ENCODE measurements at places on chromosomes 6 and 20.

DNA sequence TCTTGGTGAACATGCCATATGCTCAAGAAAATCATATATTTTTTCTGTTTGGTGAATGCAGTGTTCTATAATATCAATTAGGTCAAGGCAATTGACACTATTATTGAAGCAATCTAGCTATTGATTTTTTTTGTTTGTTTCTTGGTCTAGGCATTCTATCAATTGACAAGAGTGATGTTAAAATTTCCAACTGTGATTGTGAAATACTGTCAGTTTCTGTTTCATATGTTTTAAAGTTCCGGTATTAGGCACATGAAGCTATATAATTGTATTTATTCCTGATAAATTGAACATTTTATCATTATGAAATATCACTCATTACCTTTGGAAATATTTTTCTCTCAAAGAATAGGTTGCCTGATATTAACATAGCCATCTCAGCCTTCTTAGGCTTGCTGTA is 653.4 kb downstream of the HDGFL1 start:
- no peak for DNase-seq

DNA sequence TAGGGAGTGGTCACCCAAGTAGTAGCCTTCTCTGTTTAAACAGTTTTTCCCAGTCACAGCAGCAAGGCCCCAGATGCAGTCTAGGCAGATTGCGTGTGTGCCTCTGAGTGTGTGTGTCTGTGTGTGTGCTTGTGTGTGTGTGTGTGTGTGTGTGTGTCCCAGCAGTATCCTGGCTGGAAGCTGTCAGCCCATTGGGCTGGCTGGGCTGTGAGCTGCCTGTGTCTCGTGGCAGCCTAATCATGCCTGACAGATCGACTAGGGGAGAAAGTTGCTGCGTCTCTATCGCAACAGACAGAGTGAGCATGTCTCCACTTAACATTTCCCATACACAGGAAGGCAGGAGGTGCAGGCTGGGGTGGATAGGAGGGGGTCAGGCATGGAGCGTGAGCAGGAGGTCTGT is 42.9 kb upstream of the LRFN2 start:
- DNase-seq: no peak

GRCh38 chr6:113719064-113719463 is 138.1 kb upstream of the MARCKS start:
- DNase-seq: no peak

GRCh38 chr6:114432400-114432799 is 89.6 kb upstream of the HS3ST5 start:
- DNase-seq: no peak

GRCh38 chr6:140774080-140774505 is 1358.6 kb upstream of the GJE1 start:
- DNase-seq: no peak

- no peak for DNase-seq
Measured at GRCh38 chr6:5541025-5541424, 279.7 kb downstream of the FARS2 start.

- DNase-seq: peak; percentile 71
Measured at GRCh38 chr20:44911264-44911921, 1.5 kb downstream of the PABPC1L start.

GRCh38 chr6:1724616-1725015 is 114.9 kb downstream of the FOXC1 start:
- DNase-seq: no peak

- DNase-seq: no peak
Measured at GRCh38 chr6:43735642-43736199, 34.3 kb upstream of the VEGFA start.

DNA sequence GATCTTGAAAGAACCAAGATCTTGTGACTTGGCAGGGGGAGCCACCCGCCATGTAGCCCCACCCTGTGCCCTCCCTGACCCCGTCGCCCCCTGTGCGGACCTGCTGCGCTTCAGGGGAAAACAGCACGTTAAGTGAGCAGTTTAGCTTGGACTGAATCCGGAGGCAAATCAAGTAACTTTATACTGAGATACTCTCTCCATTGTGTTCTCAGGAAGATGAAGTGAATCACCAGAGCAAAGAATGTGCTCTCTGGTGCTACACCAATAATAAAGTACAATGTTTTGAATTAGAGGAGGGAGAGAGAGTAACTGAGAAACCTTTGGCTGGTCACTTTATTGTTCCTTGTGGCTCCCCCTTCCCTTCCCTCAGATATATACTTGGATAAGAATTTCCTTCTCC is 83.4 kb downstream of the TXNDC5 start:
- no peak for DNase-seq

DNA sequence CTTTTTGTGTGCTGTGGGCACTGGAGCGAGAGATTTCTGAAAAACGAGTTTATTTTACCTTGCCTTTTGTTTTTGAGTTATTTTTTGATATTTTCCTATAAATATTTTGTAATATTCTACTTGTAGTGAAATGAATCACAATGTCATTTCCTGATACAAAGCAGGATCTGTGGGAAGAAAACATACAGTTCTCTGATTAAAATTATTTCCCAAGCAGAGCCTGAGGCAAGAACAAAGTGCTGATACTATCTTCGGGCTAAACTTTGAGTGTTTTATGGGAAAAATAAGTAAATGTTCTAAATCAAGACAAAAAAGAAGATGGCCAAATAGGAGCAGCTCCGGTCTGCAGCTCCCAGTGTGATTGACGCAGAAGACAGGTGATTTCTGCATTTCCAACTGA is 33.7 kb upstream of the ELOVL5 start:
- no peak for DNase-seq

- no peak for DNase-seq
Measured at GRCh38 chr20:58349570-58349969, 39.5 kb upstream of the VAPB start.

GRCh38 chr6:144978208-144978607 is 693.1 kb downstream of the UTRN start:
- DNase-seq: no peak

- no peak for DNase-seq
Measured at GRCh38 chr6:133697666-133698065, 191.2 kb upstream of the TCF21 start.

- no peak for DNase-seq
Measured at GRCh38 chr6:85462673-85463072, 12.8 kb downstream of the NT5E start.

DNA sequence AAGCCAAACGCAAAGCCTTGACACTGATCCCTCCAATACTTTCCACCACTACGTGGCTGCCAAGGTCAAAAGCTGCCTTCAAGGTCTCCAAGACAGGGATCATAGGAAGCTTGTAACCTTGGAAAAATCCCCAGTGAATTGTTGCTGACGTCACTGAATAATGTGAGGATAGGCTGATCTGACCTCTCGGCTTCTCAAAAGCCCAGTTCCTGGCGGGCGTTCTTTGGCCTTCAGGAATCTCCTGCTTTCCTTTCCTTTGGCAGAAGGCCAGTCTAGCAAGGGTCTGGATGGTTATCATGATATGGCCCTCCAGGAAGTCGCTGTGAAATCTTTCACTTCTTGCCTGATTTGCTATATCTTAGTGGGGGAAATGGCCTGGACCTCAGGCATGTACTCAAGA is 61.4 kb upstream of the TNFAIP3 start:
- no peak for DNase-seq

DNA sequence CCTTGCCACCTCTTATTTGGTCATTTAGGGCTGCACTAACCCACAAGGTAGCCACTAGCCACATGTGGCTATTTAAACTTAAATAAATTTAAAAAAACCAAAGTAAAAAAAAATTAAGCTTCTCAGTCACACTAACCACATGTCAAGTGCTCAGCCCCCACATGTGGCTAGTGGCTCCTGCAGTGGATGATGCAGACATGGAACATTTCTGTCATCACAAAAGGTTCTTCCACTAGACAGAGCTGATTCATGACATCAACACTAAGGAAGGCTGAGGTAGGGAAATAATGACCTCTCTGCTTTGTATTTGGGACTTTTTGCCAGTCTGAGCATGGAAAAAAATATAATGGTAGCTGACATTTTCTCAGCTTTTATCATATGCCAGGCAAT is 173.0 kb upstream of the FERMT1 start:
- DNase-seq: no peak

- DNase-seq: no peak
Measured at GRCh38 chr20:43549416-43550065, 9.3 kb upstream of the SGK2 start.

GRCh38 chr6:89618026-89618425 is 20.5 kb downstream of the LYRM2 start:
- peak; percentile 24 for DNase-seq

- DNase-seq: no peak
Measured at GRCh38 chr6:152952866-152953509, 29.9 kb downstream of the FBXO5 start.

- no peak for DNase-seq
Measured at GRCh38 chr6:137159912-137160311, 13.5 kb downstream of the IL22RA2 start.

DNA sequence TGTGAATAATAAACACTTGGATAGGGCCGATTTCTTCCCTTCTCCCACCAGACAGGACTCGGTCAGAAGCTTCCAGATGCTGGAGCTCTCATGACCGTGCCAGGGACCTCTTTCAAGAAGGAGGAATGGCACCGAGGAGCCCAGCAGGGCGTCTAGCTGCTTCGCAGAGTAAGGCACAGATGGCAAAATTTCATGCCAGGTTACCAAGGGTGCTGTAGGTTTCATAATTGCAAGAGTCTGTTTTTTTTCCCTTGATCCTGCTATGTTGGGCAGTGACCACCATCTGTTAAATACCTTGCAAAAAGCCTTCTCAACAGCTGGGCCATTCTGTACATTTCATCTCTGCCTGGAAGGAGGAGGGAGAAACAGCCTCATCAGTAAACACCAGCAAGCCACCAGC is 111.8 kb downstream of the EDN3 start:
- DNase-seq: no peak

- DNase-seq: no peak
Measured at GRCh38 chr20:9583151-9583550, 68.8 kb downstream of the LAMP5 start.

- no peak for DNase-seq
Measured at GRCh38 chr6:41527721-41528408, 18.3 kb upstream of the FOXP4 start.

- DNase-seq: no peak
Measured at GRCh38 chr6:621931-622330, 35.0 kb downstream of the HUS1B start.

GRCh38 chr6:138234363-138234762 is 16.1 kb upstream of the PBOV1 start:
- DNase-seq: no peak

- DNase-seq: no peak
Measured at GRCh38 chr6:151494235-151494935, 568 bp downstream of the CCDC170 start.

DNA sequence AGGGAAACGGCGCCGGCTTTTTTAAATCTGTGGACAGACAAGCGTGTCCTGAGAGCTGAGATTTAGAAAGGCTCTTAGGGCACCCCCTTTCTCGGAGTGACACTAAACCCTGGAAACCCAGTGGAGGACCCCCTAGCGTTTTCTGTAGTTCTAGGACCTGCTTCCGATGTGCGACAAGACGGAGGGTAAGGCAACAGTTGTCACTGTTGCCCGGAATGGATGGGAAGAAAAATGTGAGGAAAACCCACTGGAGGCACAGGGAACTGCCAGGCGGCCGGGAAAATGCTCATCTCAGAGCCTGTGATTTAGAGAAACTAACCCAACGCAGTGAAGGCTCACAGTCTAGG is 551 bp upstream of the ATP5F1E start:
- DNase-seq: no peak

- DNase-seq: no peak
Measured at GRCh38 chr6:37202788-37203491, 33.0 kb downstream of the PIM1 start.

GRCh38 chr6:71205336-71205956 is 83.2 kb upstream of the OGFRL1 start:
- no peak for DNase-seq

DNA sequence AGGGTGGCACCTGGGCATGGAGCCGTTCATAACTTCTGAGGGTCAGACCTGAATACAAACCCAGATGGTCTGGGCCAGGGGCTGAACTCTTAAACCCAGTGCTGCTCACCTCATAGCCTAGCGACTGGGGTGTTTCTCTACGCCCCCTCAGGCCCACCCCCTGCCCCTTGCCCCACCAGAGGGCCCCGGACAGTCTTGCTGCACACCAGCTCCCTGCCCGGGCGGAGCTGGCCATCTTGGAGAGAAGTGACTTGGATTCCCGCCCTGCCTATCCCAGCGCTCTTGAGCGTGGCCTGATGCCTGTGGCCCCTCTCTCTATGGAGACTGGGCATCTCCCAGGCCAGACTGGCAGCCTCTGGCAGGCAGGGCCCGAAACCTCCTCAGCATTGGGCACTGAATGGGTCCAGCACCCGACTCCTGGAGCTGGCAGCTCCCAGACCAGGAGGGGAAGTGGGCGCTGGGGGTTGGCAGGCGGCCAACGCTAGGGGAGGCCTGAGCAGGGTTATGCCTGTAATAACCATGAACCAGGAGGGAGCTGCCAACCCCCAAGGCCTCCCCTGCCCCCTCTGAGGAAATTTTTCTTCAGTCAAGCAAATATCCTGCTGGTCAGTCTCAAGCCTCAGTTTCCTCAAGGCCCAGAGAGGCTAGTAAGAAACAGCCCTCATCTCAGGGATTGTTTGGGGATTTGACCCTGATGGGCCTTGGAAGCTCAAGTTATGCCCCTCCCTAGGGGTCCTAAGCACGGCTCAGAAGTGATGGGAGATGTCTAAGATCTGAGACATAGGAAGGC is 169.5 kb downstream of the VEGFA start:
- DNase-seq: peak; percentile 35

- DNase-seq: no peak
Measured at GRCh38 chr20:35048739-35049138, 43.9 kb downstream of the TRPC4AP start.

DNA sequence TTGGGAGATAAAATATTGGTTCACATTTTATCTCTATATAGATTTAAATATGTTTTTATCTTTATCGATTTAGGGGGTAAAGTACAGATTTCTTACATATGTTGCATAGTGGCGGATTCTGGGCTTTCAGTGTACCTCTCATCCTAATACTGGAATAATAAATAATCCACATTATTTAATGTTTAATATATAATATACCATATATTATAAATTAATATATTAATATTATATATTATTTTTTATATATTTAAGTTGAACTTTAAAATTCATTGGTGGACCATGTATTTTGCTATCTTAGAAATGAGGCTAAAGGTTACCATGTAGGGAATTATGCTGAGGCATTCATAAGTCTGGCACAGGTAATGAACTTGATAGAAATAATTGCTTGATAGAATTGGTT is 89.6 kb upstream of the POPDC3 start:
- DNase-seq: no peak

DNA sequence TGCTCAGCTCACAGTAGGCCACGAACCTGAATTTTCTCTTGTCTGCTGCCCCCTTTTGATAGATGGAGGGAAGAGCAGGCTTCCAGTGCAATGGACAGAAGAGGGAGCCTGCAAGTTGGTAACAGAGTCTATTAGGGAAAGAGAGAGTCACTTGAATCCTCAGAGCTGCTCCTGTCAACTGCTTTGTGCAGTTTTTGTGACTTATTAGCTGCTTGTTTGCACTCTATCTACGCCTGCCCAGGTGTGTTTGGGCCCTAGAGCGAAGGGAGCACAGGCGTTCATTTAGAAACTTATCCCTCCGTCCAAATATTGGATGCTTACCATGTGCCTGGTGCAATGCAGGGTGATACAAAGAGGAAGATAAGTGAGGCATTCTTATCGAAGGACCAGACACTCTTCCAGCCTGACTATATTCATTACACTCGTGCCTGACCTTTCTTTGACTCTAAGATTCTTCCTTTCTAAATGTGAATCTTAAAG is 11.6 kb upstream of the SLC2A12 start:
- DNase-seq: peak; percentile 75

- peak; percentile 32 for DNase-seq
Measured at GRCh38 chr20:51127713-51128112, 104.8 kb upstream of the KCNG1 start.
